ENCODE measurements at places on chromosomes 5 and 9. TPM values are rescaled to one million over a fixed set of nuclear protein-coding genes. Genes with fewer than 3 reads are reported as not detected.

DNA sequence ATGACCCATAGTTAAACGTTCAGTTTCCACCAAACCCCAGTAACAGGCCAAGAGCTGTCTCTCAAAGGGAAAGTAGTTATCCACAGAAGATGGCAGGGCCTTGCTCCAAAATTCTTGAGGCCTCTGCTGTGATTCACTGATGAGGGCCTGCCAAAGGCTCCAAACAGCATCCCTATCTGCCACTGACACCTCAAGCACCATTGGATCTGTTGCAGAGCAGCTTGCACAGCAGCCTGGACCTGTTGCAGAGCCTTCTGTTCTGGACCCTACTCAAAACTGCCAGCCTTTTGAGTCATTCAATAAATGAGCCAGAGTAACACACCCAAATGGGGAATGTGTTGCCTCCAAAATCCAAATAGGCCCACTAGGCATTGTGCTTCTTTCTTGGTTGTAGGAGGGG, 741.5 kb upstream of the RGMB start:
- no peak overlapping the region for H3K4me3 ChIP-seq
- H3K27ac ChIP-seq: no peak overlapping the region
- no peak for DNase-seq
- no peaks in the 10 kb centered on the region for H3K4me1 ChIP-seq
- no peaks in the 10 kb centered on the region for H3K36me3 ChIP-seq

DNA sequence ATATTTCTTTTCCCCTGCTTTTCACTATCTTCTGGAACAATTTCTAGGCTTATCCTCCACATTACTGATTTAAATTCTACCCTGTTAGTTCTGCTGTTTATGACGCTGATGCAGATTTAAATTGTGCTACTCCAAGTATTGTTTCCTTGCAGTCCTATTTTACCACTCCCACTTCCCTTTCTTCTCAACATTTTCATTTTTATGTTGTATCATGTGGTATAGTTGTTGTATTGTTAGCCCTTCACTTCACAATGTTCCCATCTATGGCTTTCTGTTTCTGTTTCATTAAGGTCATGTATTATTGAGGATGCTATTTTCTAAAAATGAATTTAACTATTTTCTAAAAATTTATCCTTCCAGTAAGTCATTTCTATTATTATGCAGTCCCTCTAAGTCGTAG, 254.4 kb downstream of the NDUFS4 start:
- H3K27ac ChIP-seq: no peak overlapping the region
- no peak overlapping the region for H3K4me3 ChIP-seq
- H3K4me1 ChIP-seq: no peaks in the 10 kb centered on the region
- H3K27me3 ChIP-seq: no peaks in the 10 kb centered on the region
- no peaks in the 10 kb centered on the region for H3K36me3 ChIP-seq

DNA sequence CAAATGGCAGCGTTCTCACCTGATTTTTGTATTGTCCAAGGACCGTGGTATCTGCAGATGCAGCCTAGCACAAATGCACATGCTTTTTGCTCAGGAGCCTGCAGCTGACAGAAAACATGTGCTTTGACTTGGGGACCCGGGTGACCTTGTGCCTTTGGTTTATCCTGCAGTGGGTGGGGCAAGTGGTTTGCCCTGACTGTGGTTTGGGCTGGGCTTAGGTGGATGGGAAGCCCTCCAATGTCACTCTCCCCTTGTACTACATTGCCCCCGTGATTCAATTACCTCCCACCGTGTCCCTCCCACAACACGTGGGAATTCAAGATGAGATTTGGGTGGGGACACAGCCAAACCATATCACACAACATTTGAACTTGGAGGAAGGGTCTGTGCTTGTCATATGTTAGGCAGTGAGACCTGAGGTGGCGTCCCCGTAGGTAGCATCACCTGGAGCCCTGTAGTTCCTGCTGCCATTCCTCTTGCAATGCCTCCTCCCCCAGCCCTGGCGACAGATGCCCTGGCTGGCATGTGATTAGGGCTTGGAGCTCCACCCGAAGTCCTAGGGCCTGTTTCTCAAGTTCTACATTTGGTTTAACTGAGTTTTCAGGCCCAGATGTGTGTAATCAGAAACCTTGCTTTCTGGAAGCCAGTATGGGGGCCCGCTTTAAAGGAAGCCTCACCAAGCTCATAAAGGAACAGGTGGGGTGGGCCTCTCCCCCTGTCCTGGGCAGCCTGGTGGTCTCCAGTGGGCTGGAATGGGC, 2.1 kb downstream of the ANKRD33B start:
- H3K4me3 ChIP-seq: peak overlapping the region; percentile 71
- no peaks in the 10 kb centered on the region for H3K4me1 ChIP-seq
- DNase-seq: no peak
- no peaks in the 10 kb centered on the region for H3K27me3 ChIP-seq

DNA sequence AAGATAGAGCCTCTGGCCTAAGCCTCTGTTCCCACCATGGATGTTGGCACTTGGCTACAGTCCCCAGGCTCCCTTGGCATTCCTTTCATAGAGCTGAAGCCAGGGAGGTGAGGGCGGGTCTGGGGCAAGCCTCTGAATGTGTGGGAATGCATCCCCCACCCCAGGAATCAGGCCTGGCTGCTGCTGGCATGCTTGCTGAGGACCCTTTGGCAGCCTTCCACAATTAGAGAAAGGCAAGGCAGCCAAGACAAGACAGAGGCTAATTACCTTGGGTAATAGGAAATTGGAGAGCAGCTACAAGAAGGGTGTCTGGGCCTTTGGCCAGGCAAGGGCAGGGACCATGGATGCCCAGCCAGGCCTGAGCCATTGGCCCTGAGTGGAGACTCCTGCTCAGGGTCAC, 204.4 kb upstream of the TRIM32 start:
- H3K4me3 ChIP-seq: no peak overlapping the region
- H3K4me1 ChIP-seq: no peaks in the 10 kb centered on the region
- DNase-seq: no peak
- H3K36me3 ChIP-seq: no peaks in the 10 kb centered on the region
- no peak overlapping the region for H3K27ac ChIP-seq
- H3K27me3 ChIP-seq: no peaks in the 10 kb centered on the region

DNA sequence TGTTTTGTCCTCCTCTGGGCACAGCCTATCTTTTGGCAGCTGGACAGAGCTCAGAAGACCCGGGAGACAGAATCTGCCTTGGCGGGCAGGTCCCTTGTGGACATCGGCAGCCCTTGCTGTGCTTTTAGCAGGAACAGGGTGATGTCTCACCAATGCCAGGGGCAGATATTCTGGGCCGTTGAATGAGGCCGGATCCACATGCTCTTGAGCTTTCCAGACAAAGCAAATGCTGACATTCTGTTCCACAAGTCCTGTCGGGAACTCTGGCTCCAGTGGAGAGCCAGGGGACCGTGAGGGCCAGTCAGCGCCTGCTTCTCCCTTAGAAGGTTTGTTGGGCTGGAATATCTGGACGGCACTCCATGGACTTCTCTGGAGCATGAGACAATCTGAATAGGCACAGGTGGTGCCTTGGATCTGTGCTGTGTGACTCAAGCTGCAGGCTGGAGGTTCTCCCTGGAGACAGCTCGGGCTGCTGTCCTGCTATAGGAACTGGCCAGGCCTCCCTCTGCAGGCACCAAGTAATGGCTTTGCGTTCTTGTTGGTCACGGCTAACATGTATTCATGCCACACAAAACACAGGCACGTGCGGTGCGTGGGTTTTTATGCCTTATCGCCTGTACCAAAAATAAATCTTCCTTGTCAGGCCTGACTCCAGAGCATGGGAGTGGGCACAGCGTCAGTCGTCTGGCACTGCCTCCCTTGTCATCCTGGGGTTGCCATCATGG, 80.3 kb downstream of the GADD45G start:
- no peak for DNase-seq
- peak overlapping the region; percentile 83 for H3K27ac ChIP-seq
- H3K4me1 ChIP-seq: no peaks in the 10 kb centered on the region
- no peaks in the 10 kb centered on the region for H3K36me3 ChIP-seq
- no peaks in the 10 kb centered on the region for H3K27me3 ChIP-seq

GRCh38 chr5:54227759-54228158, 82.6 kb downstream of the ARL15 start:
- H3K36me3 ChIP-seq: no peaks in the 10 kb centered on the region
- DNase-seq: no peak
- H3K27me3 ChIP-seq: no peaks in the 10 kb centered on the region
- H3K27ac ChIP-seq: no peak overlapping the region
- no peaks in the 10 kb centered on the region for H3K4me1 ChIP-seq
- H3K4me3 ChIP-seq: no peak overlapping the region

GRCh38 chr9:91159664-91160121, 202.0 kb downstream of the AUH start:
- DNase-seq: peak; percentile 64
- H3K4me1 ChIP-seq: no peaks in the 10 kb centered on the region
- peak overlapping the region; percentile 76 for H3K27ac ChIP-seq
- no peaks in the 10 kb centered on the region for H3K36me3 ChIP-seq
- peak overlapping the region; percentile 38 for H3K4me3 ChIP-seq

DNA sequence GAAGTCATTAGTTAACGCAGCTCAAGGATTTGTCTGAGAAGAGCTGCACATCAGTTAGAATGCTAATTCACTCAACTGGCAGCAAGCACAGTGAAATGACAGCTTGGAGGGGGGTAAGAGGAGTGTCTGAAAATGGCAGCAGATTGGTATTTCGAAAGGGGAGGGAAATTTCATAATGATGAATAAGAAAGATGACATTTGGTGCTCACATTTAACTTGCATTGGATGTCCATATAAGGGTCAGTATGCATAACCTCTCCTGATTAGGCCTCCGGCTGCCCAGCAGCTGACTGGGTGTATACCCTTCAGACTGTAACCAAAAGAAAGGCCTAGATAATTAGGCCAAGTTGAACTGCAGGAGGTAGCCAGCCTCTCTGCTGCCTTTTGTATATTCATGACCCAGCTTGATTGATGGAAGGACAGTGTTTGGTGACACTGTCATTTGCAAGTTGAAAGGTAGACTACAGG, 131.0 kb downstream of the PBX3 start:
- no peaks in the 10 kb centered on the region for H3K27me3 ChIP-seq
- H3K27ac ChIP-seq: no peak overlapping the region
- no peaks in the 10 kb centered on the region for H3K36me3 ChIP-seq
- peaks cover 5% of the 10 kb centered on the region for H3K4me1 ChIP-seq
- DNase-seq: no peak

The NMUR2 gene
- total RNA-seq: not detected

The GABBR2 gene
- total RNA-seq: not detected

The CARD9 gene
- total RNA-seq: 1.1 TPM

The FOXD4L4 gene
- total RNA-seq: not detected

The NR2F1 gene
- 37.6 TPM for total RNA-seq

The PPP2R2B gene
- 12.4 TPM for total RNA-seq

The NME5 gene
- total RNA-seq: 3.8 TPM

DNA sequence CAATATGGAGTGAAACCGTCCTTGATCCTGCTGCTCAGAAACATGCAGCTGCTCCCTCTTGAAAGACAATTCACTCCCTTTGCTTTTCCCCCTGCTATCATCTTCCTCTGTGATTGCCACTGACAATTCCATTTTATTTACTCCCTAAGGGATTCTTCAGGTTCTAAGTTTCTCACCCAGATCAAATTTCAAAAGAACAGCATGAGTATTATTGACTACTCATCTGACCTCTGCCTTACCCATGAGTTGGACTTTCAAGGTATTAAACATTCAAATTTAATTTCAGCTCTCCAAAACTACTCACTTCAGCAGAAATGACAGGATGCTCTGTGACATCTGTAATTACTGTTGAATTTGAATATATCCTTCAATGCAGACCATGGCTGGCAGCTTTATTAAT, 236.5 kb upstream of the HAPLN1 start:
- no peaks in the 10 kb centered on the region for H3K4me1 ChIP-seq
- no peak for DNase-seq
- H3K27ac ChIP-seq: no peak overlapping the region

DNA sequence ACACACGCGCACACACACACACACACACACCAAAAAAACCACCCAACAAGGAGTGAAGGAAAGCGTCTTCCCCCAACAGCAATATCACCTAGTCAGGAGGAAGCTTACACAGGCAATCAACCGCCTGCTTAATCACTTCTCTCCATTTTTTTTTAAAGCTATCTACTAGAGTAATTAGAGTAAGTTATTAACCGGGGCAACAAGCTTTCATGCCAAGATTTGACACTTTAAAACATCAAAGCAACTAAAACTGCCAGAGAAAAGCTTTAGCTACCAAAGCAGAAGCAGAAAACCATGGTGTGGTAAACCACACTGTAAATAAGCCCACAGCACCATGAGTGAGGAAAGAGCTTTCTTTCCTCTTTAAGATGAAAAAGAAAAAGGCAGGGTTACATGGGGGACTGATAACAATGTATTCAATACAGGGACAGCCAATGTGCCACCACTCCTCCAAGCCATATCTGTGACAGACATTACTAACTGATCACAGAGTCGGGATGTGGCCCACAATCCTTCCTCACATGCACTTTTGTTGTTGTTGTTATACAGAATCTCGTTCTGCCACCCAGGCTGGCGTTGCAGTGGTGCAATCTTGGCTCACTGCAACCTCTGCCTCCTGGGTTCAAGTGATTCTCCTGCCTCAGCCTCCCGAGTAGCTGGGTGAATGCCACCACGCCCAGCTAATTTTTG, 282.1 kb downstream of the CRB2 start:
- no peaks in the 10 kb centered on the region for H3K36me3 ChIP-seq
- no peak overlapping the region for H3K27ac ChIP-seq
- H3K4me3 ChIP-seq: no peak overlapping the region

The NXNL2 gene
- not detected for total RNA-seq

DNA sequence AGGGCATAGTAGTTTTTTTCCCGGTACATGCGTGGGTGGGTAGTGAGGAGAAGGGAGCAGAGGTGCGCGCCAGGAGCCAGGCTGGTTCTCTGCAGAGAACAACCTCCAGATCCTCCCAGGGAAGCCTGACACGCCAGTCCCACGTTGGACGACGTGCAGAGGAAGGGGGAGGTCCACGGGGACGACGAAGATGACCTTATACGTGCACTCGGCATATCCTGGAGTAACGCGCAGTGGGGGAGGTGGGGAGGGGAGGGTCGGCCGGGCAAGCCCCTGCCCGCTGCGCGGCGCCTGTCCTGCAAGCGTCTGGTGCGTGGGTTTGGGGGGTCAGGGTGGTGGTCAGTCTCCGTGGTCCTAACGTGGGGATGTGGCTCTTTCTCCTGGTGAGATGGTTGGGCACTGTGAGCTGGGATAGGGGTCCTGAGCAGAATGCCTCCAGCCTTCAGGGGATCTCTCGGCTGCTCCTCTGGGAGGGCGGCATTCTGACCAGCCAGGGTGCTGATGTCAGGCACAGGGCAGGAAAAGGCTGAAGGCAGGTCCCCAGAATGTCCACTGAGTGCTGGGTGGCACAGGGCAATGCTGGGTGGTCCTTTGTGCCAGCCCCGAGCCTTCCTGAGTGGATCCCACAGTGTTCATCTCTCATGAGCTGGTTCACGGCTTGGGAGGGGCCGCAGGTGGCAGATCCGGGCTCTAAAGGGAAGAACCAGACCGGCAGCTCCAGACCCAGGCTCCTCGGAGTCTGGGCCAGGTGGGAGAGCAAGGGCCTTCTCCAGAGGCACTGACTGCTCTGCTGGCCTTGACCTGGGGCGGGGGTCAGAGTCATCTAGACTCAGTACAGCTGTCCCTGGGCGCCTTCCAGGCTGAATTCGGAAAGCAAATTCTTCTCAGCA, 10.5 kb upstream of the SCGB3A1 start:
- no peaks in the 10 kb centered on the region for H3K36me3 ChIP-seq
- H3K4me1 ChIP-seq: no peaks in the 10 kb centered on the region
- no peak overlapping the region for H3K4me3 ChIP-seq
- DNase-seq: no peak

GRCh38 chr9:130890870-130891687, 5.5 kb downstream of the QRFP start:
- peaks cover 56% of the 10 kb centered on the region for H3K36me3 ChIP-seq
- no peaks in the 10 kb centered on the region for H3K4me1 ChIP-seq
- no peak for DNase-seq
- H3K4me3 ChIP-seq: no peak overlapping the region

The SPINK7 gene
- not detected for total RNA-seq

The ELAVL2 gene
- total RNA-seq: not detected

Measured in right atrium auricular region (tissue), 2 donors.